ENCODE measurements at places on chromosomes 2 and 18.

DNA sequence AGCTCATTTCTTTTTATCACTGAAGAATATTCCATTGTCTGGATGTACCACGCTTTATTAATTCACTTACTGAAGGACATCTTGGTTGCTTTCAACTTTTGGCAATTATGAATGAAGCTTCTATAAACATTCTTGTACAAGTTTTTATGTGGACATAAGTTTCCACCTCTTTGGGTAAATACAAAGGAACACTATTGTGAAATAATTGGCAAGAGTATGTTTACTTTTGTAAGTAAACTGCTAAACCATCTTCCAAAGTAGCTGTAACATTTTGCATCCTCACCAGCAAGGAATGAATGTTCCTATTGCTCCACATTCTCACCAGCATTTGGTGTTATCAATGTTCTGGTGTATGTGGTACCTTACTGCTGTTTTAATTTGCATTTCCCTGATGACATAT lies 15.8 kb upstream of the VWC2L start:
- DNase-seq = no peak

DNA sequence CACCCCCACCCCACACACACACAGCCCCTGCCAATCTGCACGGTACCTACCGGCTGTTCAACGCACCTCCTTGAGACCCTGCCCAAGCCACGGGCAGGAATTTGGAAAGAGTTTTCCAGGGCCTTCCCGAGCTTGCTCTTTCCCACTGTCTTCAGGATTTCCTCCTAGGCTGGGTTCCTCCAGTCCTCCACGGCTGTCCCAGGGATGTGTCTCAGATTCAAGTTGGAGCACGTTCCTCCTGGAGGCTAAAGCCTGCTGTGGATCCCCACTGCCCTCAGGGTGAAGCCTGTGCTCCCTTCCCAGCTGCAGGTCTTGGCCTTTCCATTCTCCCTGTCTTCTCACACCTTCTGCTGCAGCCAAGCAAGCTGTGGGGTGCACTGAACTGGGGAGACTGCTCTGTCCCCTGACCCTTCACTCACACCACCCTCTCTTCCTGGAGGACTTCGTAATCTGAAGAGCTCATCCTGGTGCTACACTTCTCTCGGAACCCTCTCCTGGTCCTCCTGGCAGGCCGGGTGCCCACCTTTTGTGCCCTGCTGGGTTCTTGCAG lies 54.9 kb upstream of the HS6ST1 start:
- DNase-seq = no peak

DNA sequence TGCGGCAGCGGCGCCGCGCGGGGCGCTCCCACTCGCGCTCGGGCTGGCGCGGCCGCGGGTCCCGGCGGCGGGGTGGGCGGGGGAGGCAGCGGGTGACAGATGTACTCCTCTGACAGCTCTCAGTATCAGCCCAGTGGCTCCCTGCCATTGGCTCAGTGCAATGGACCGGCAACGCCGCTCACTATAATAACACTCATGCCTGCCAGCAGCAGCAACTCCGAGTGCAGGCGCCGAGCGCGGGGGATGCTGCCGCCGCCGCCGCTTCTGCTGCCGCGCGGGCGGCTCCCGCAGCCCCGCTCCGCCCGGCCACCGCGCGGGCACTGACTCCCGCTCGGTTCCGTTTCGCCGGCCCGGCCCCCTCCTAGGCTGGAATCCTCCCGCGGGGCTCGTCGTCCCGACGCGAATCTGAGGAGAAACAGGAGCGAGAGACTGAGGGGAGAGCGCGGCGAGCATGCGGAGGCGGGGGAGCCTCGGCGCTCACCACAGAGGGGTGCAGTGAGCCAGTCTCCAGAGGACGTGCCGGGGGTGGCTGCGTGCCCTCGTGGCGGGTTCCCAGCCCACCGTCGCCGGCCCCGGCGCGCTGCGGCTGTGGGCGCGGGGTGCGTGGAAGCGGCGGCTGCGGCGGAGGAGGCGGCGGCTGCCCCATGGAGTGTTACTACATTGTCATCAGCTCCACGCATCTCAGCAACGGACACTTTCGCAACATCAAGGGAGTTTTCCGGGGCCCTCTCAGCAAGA lies at the start of gene ZNF804A:
ZNF804A (plus strand) TSS at position 214 of the 738 bp plus-strand sequence; CDS start at position 645, 431 bp downstream.
- DNase-seq = no peak

DNA sequence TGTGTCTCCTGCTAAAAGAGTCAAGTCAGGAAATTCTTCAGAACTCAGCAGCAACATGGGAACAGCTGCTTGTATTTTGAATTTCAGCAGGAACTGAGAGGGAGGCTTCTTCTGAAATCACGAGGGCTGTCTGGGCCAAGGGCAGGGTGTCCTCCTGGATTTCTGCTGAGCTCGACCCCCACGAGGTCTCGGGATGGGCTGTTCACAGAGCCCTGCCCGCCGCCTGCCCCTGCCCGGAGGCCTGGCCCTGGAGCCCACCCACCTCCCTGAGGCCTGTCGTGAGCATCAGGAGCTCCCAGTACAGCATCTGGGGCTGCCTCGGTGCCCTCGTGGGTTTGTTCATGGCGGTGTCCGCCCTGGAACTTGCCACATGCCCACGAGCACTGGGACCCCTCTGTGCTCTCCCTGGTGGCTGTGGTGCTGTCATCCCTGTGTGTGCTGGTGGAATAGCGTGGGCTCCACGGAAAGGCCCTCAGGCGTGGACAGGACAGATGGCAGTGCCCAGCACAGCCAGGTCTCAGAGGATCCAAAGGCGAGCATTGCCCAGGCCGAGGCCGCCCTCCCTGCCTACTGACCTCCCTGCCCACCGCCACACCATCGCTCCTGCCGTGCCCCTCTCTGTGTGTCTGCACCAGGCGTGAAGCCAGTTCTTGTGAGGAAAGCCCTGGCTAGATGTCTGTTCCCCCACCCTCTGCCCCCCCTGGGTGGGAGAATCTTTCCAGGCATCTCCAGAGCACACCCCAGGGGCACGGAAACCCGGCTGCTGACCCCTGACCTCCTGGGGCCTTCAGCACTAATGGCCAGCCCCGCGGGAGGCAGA lies 25.9 kb downstream of the RAMP1 start:
- DNase-seq = no peak

DNA sequence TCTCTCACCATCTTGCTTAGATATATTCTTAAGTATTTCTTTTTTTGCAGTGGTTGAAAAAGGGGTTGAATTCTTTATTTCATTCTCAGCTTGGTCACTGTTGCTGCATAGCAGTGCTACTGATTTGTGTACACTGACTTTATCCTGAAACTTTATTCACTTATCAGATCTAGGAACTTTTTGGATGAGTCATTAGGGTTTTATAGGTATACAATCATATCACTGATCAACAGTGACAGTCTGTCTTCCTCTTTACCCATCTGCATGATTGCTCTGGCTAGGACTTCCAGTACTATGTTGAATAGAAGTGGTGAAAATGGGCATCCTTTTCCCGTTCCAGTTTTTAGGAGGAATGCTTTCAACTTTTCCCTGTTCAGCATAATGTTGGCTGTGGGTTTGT lies 6.5 kb downstream of the STARD6 start:
- no peak for DNase-seq

- DNase-seq = no peak
Observed at GRCh38 chr2:99710721-99711120, 220.9 kb upstream of the REV1 start.

- DNase-seq = no peak
Observed at GRCh38 chr2:167049659-167050058, 161.4 kb downstream of the XIRP2 start.

DNA sequence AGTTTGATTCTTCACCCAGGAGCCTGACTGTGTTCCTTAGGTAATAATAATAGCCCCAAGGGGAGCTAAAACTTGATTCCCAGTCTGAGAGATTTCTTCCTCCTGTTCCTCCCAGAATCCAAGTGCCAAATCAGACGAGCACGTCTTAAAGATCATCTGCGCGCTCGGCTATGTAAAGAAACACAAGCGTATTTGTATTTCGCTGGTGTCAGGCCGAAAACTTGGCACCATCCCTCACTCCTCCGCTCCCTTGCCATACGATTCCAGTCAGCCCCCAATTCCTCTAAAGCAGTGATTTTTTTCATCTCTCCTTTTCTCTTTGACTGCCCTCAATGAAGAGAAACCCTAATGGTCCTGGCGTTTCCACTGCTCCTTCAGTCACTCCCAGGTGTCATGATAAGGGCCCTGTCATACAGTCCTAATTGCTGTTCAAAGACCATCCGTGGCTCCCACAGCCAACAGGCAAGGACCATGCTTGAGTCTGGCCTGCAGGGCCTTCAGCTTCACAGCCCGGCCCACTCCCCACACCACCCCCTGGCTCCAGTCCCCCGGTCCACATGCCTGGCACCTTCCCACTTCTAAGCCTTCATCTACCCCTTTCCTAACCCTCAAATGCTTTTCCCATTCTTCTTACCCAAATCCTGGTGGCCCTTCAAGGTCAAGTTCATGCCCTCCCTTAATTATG lies 130.8 kb upstream of the ID2 start:
- DNase-seq = no peak

GRCh38 chr2:214747992-214748391 lies 61.5 kb downstream of the BARD1 start:
- no peak for DNase-seq

GRCh38 chr2:167572883-167573619 lies 674.3 kb downstream of the STK39 start:
- DNase-seq = no peak

DNA sequence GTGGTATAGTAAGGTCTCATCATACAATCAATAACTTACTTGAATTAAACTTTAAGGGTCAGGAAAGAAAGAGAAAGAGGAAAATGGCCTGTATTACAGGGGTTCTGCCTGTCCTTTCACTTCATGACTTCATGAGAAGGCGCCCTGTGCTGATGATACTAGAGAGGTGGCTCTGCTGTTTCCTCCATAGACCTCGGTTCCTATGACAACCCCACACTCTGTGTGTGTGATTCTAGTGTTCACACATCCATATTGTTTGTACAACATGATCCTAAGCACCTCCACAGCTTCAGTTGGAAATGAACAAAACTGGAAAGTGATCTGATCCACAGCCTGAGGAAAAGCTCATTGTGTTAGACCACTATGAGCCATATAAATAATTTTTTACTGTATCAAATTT lies 7.0 kb upstream of the REEP1 start:
- no peak for DNase-seq

DNA sequence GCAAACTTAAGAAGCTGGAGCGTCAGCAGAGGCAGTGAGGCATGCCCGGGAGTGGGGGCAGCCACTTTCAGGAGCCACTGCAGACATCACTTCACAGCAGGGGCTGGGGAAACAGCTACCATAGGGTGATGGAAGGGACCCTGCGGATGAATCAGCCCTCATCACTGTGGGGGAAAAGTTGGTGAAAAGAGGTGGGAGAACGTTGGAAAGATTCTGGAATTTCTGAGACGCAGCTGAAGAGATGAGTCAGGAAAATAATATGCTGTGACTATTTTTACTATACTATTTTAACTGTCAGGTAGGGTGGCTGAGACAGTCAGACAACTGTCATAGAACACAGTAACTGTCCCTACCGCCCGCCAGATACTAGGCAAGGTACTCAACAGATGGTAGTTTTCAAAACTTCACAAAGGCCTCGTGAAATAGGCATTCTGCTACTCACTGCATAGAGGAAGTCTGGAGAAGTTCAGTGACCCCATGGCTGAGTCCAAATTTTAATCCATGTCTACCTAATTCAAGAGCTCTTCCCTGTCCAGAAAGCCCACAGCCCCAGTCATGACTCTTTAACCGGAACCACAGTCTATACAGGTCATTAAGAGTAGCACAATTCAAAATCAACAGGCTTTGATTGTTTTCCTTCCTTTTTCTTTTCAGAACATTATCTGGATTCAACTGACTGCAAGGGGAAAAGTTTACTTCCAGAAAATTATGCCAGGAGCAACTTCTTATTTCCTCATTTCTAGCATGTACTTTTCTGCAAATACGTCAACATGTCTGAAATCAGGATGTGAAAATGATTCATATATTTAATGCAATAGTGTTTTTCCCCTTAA lies 39.3 kb upstream of the EPB41L3 start:
- no peak for DNase-seq

All from activated CD4-positive, alpha-beta memory T cell treated with anti-CD3 and anti-CD28 coated beads, Interleukin-2, amount 10 ng/mL, durations not matched to agents 7 days and 5 days (primary cell).